Tibial nerve (tissue), 4 donors: ENCODE measurements at places on chromosomes 2 and 18. TPM values are rescaled to one million over a fixed set of nuclear protein-coding genes. Genes with fewer than 3 reads are reported as not detected.

The EFEMP1 gene
- 141 TPM for total RNA-seq

DNA sequence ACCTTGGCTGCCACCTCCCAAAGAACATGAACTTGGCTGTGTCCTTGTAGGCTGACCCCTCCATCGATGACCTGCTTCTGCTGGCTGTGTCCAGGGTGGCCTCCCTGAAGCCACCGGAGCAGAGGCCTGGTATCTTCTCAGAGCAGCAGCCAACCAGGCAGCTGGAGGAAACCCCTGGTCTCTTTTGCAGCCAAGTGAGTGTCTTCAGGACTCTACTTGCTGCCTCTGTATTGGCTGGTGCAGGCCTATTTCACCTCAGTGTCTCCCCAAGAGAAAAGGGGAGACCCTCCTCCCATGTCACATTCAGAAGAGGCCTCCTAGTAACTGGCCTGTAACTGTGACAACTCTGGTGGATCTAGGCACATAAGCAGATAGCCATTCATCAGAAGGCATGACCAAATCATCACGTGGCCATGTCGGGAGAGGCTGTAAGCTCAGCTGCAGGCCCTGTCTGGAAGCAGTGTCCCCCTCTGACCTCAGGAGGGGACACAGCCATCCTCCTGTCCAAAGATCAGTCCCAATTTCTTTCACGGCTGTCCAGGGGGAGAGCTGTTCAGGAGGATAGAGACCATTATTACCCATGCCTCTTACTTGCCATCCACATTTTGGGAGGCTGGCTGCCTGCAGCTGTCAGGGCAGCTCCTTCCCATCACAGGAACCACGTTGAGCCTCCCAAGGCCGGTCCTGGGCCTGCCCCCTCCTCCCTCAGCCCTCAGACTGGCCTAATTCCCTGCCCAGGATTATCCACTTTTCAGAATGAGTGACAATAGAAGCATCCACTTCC lies 20.9 kb upstream of the ROCK2 start:
- no peak for DNase-seq

- no peak for DNase-seq
These were observed 7.1 kb downstream of the TPGS2 start for GRCh38 chr18:36821681-36822080.

- no peak for DNase-seq
These were observed 157.3 kb downstream of the MSH2 start for GRCh38 chr2:47560107-47560819.

The MEP1B gene
- not detected for total RNA-seq
